ENCODE measurements at places on chromosomes 2 and 18. TPM values are rescaled to one million over a fixed set of nuclear protein-coding genes. Genes with fewer than 3 reads are reported as not detected.

Gene INHA
- total RNA-seq: 2.2 TPM

Gene PDE1A
- 11.0 TPM for total RNA-seq

Gene RAB6C
- total RNA-seq: not detected

Gene ECEL1
- 0.47 TPM for total RNA-seq

Gene RAB17
- 2.4 TPM for total RNA-seq

Gene PKDCC
- 209 TPM for total RNA-seq

Gene GKN1
- not detected for total RNA-seq

Gene TMEFF2
- 0.08 TPM for total RNA-seq

Gene IL36B
- total RNA-seq: not detected

Gene CYRIA
- total RNA-seq: 7.2 TPM

Gene CFLAR
- 195 TPM for total RNA-seq

Gene KCNG2
- total RNA-seq: 0.15 TPM

Gene SP140
- 0.99 TPM for total RNA-seq

Gene HOXD3
- total RNA-seq: 0.73 TPM

Gene DSC1
- 32.9 TPM for total RNA-seq

Gene UGT1A1
- total RNA-seq: not detected

Gene TUBB8B
- not detected for total RNA-seq

Gene PSTPIP2
- 2.5 TPM for total RNA-seq

Gene GALNT13
- total RNA-seq: 3.2 TPM

Gene CCDC141
- total RNA-seq: 79.4 TPM

Gene ERMN
- total RNA-seq: 0.37 TPM

Gene FANCL
- total RNA-seq: 13.7 TPM

Gene RUFY4
- total RNA-seq: not detected

Gene IL1B
- 0.59 TPM for total RNA-seq

Gene PPP4R3B
- total RNA-seq: 29.9 TPM

Gene NTSR2
- total RNA-seq: not detected

Gene POTEJ
- not detected for total RNA-seq

Gene AKAIN1
- total RNA-seq: not detected

Gene ASXL3
- total RNA-seq: 4.7 TPM

Gene FBXO48
- 1.4 TPM for total RNA-seq

Gene IL36G
- total RNA-seq: not detected

Gene PRSS56
- 0.16 TPM for total RNA-seq

Gene SLC5A7
- not detected for total RNA-seq

Gene ERICH2
- total RNA-seq: 1.2 TPM

Gene SERPINB13
- total RNA-seq: not detected

Gene SLC16A14
- 3.1 TPM for total RNA-seq

Gene FOXI3
- not detected for total RNA-seq

Gene MYL12B
- 161 TPM for total RNA-seq

Gene EML6
- 0.62 TPM for total RNA-seq

Gene ST8SIA3
- not detected for total RNA-seq

Gene ARHGEF4
- total RNA-seq: 3.9 TPM

Gene LCT
- not detected for total RNA-seq

Gene COL6A3
- total RNA-seq: 145 TPM

Gene CGREF1
- total RNA-seq: 5.6 TPM

Gene ASB18
- total RNA-seq: 2.7 TPM

Gene SCN7A
- 10.7 TPM for total RNA-seq

Gene NOL4
- total RNA-seq: 0.31 TPM

Gene RND3
- total RNA-seq: 18.5 TPM

Gene CDK15
- total RNA-seq: 0.44 TPM

Gene NEU2
- total RNA-seq: not detected

Gene DCTN1
- 118 TPM for total RNA-seq

Gene SS18
- total RNA-seq: 31.6 TPM

Gene KIF3C
- 5.3 TPM for total RNA-seq

Gene DLX1
- total RNA-seq: 0.16 TPM

Gene ALPI
- total RNA-seq: not detected
